ENCODE measurements at places on chromosomes 6 and 20.

DNA sequence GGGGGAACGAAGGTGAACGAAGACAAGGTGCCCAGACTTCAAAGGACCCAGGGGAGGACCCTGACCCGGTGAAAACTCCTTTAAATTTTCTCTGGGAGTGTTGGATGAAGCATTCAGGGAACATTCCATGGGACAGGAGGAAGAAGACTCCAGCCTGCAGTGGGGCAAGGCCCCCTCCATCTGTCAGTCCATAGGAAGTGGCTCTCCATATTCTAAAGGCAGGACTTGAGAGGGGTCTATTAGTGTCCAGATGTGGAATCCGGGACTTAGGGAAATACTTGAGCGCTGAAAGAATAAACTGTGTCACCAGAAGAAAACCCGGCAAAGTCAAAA lies 3.2 kb upstream of the BPIFA2 start:
- DNase-seq: no peak

GRCh38 chr20:42391807-42392206 lies 773.6 kb upstream of the CHD6 start:
- no peak for DNase-seq

DNA sequence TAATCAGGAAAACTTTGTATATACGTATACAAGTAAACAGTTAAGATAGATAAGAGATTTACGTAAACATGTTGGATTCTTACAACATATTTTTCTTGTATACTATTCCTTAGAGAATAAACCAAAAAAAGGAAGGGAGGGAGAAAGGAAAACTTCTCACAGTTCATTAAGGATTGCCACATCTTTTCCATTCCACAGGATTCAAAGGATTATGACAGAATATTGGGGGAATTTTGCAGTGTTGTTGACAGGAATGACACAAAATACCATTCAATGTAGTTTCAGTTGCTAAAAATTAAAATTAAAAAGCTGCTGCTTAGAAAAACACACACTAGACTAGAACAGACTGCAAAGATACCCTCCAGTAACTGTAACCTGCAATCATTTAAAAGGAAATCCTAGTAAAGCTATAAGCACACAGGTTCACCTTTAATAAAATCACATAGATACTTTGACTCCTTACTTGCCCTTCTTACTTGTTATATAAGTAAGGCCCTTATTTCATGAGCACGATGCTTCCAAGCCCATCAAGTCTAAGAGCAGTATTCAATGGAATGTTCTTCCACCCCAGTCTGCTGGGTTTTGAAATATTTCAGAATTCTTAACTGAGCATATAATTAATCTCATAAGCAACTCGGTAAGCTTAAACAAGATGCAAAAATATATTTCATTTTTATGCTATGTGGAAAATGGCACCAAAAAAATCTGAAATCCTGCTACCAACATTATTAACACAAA lies 107.8 kb downstream of the SMLR1 start:
- no peak for DNase-seq

DNA sequence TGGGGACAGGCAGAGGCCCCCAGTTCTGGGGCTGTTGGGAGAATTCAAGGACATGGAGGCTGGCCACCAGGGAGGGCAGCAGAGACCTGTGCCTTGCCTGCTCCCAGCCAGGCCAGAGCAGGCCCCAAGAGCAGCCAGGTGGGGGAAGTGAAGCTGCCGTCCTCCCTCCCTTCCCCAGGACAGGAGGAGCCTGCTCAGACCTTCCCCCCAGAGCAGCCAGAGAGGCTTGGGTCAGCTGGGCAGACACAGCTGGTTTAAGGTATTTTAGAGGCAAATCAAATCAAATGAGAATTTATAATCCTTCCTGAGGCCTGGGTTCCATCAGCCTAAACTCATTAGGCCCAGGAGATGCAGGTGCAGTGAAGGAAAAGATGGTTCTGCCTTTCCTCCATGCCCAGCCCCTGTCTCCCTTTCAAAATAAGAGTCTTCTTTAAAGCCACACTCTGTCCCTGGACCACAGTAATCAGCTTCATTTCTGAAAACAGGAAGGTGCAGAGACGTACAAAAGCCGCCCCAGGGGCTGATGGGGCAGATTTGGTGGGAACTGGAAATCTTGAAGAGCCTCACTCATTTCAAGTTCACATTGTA lies 21.7 kb downstream of the BMP7 start:
- no peak for DNase-seq

- no peak for DNase-seq
Observed at GRCh38 chr6:23563323-23563722, 562.7 kb upstream of the NRSN1 start.

- no peak for DNase-seq
Observed at GRCh38 chr6:77092971-77093370, 370.3 kb downstream of the HTR1B start.

DNA sequence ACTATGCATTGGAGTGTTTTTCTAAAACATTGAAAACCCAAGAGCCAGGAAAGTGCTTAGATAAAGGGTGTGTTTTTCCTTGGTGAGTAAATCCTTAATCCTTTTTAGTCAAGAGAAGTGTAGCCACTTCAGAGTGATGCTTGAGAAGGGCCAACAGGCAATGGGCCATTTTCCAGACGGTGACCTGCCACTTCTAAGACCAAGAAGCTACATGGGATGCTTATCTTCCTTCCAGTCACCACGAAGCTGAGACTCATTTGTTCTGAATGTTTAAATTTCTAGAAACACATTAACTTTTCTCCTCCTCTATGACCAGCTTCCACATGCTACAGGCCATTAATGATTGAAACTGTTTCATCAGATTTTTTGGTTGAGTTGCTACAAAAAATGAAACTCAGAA lies 34.4 kb upstream of the NHSL1 start:
- no peak for DNase-seq

GRCh38 chr20:3702611-3703391 lies 9.6 kb downstream of the SIGLEC1 start:
- DNase-seq: no peak

Data from NCI-H1436 treated with DMSO at 0.1 percent for 48 hours (cell line).